Activated CD4-positive, alpha-beta T cell treated with anti-CD3 and anti-CD28 coated beads, Interleukin-2, amount 50 U/mL, for 4 hours (primary cell): ENCODE measurements at places on chromosomes 4 and X.

- no peak for DNase-seq
These were observed 83.4 kb upstream of the MID1IP1 start for GRCh38 chrX:38717871-38718270.

DNA sequence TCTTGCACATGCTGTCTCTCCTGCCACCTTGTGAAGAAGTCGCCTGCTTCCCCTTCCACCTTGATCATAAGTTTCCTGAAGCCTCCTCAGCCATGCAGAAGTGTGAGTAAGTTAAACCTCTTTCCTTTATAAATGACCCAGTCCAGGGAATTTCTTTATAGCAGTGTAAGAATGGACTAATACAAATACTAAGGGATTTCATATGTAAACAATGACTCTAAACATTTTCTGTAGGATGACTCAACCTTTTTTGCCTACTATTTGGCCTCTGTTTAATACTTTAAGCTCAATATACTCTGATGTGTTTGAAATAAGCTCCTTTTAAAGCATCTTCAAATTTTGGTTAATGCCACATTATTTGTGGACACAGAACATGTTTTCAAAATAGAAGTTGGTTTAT lies 813.5 kb upstream of the SLIT2 start:
- DNase-seq, result no peak

DNA sequence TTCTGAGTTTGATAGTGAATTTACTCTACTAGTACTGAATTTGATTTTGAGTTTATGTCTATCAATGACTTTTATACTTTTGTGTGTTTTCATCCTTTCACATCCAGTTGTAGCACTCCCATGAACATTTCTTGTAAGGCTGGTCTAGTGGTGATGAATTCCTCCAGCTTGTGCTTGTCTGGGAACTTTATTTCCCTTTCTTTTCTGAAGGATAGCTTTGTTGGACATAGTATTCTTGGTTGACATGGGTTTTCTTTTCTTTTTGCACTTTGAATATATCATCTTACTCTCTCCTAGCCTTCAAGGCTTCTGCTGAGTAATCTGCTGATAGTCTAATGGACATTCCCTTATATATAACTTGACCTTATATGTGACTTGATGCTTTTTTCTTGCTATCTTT lies 32.5 kb upstream of the IL2 start:
- DNase-seq, result no peak

GRCh38 chr4:55008166-55009056 lies 117.0 kb downstream of the KDR start:
- DNase-seq, result no peak

DNA sequence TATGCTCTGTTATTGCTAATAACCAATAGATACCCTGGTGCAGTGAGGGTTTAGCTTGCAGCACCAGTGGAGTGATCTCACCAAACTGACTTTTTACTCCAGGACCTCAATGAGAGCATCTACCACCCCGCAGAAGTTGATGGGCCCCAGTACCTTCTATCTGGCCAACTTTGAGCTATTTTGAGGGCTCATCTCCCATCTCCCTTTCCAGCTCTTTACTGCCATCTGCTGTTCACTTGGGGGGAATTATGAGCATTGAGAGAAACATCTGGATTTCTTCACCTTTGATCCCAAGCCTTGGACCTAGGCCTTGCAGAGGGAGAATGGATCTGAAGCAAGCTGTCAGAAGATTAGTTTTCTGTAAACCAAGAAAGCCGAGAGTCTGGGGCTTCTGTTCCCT lies 143.6 kb downstream of the TMEM164 start:
- no peak for DNase-seq

GRCh38 chr4:1081689-1082040 lies 31.7 kb downstream of the RNF212 start:
- no peak for DNase-seq

- no peak for DNase-seq
These were observed 1084.1 kb downstream of the TECRL start for GRCh38 chr4:63325140-63325539.
